ENCODE measurements at places on chromosomes 2 and 18.

- no peak for DNase-seq
- H3K4me3 ChIP-seq: no peak overlapping the region
- H3K27ac ChIP-seq: no peak overlapping the region
- H3K27me3 ChIP-seq: no peaks in the 10 kb centered on the region
- no peaks in the 10 kb centered on the region for H3K36me3 ChIP-seq
- no peaks in the 10 kb centered on the region for H3K4me1 ChIP-seq
Measured at GRCh38 chr2:233832869-233833311, 21.4 kb downstream of the HJURP start.

DNA sequence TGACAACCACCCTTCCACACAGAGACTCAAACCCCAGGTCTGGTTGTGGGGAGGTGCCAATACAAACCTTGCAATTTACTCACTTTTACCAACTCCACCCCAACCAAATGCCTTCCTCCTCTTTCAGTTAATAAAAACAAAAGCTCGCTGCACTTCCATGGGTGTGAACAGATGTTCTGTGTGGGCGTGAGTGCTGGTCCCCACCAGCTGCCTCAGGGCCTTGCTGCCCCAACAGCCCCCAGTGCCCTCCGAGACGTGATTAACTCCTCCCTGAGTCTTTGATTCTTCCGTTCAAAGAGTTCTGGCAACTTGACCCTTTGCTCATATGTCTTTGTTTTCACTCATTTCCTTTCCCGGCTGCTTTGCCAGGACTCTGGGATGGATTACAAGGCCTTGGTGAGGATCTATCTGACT is 258.9 kb upstream of the CXCR4 start:
- no peak overlapping the region for H3K4me3 ChIP-seq
- H3K27ac ChIP-seq: no peak overlapping the region
- peaks cover 28% of the 10 kb centered on the region for H3K4me1 ChIP-seq
- no peak for DNase-seq
- H3K27me3 ChIP-seq: no peaks in the 10 kb centered on the region

- no peak for DNase-seq
- H3K4me1 ChIP-seq: no peaks in the 10 kb centered on the region
- H3K27ac ChIP-seq: no peak overlapping the region
- H3K27me3 ChIP-seq: no peaks in the 10 kb centered on the region
Measured at GRCh38 chr2:80858965-80859364, 554.4 kb upstream of the LRRTM1 start.

- no peak overlapping the region for H3K4me3 ChIP-seq
- no peaks in the 10 kb centered on the region for H3K36me3 ChIP-seq
- H3K27me3 ChIP-seq: peaks cover 10% of the 10 kb centered on the region
- DNase-seq: no peak
- no peaks in the 10 kb centered on the region for H3K4me1 ChIP-seq
- H3K27ac ChIP-seq: no peak overlapping the region
Measured at GRCh38 chr2:170783549-170783948, 13.4 kb downstream of the ERICH2 start.

DNA sequence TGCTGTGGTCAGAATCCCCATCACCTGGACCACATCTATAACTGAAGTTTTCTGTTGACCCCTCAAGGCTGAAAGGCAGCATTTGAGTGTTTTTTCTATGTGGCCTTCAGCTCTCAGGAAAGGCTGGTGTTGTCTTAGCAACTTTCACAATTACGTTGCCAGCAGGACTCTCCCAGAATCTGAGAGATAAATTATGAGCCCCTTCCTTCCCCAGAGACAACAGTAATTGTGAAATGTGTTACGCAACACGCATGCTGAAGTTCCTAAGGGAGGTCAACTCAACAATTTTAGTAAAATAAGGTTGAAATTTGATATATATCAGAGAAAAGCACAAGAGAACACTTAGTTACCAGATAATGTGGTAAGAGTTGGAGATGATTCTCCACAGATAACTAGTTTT is 216.5 kb upstream of the SLC8A1 start:
- no peaks in the 10 kb centered on the region for H3K36me3 ChIP-seq
- H3K27me3 ChIP-seq: no peaks in the 10 kb centered on the region
- H3K4me1 ChIP-seq: no peaks in the 10 kb centered on the region
- no peak for DNase-seq
- no peak overlapping the region for H3K4me3 ChIP-seq

- H3K4me3 ChIP-seq: no peak overlapping the region
- no peaks in the 10 kb centered on the region for H3K4me1 ChIP-seq
- no peaks in the 10 kb centered on the region for H3K36me3 ChIP-seq
- DNase-seq: no peak
- H3K27me3 ChIP-seq: no peaks in the 10 kb centered on the region
Measured at GRCh38 chr2:173568054-173568453, 213.4 kb downstream of the CDCA7 start.

- no peaks in the 10 kb centered on the region for H3K36me3 ChIP-seq
- DNase-seq: no peak
- H3K27me3 ChIP-seq: no peaks in the 10 kb centered on the region
- no peak overlapping the region for H3K4me3 ChIP-seq
- peaks cover 1% of the 10 kb centered on the region for H3K4me1 ChIP-seq
Measured at GRCh38 chr2:236614551-236614950, 44.9 kb downstream of the ACKR3 start.

DNA sequence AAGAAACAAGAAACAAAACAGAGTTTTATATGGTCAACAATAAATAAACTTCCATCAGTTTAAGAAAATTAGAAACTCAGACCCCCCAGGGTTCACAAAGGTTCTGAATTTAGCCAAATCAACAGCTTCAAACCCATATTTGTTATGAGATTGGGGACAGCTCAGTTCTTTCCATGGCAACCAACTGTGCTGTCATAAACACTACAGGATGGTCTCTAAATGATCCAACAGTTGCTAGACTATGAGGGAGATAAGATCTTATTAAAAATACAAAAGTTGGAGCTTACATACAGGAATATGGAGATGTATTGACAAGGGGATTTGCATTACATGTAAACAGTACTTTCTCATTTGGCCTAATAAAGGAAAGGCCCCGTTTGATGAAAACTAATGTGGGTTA is 154.6 kb upstream of the CTAGE1 start:
- H3K27me3 ChIP-seq: no peaks in the 10 kb centered on the region
- H3K4me3 ChIP-seq: no peak overlapping the region
- no peak overlapping the region for H3K27ac ChIP-seq

DNA sequence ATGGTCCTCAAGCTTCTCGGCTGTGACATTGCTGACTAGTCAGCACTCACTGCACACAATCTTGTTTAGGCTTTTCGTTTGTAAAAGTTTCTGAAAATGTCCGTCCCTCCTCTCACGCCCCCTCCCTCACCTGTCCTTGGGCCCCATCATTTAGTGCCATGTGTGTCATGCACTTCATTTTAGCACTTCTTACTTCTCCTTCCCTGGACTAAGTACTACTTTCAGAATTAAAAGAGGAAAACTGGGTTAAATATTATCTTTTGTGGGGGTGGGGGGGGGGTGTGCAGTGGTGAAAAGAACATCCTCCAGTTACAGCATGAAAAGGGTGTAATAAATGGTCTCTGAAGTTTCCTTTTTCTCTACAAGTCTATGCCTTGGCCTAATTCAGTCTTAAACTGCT is 182.0 kb upstream of the SP5 start:
- no peaks in the 10 kb centered on the region for H3K27me3 ChIP-seq
- H3K4me1 ChIP-seq: no peaks in the 10 kb centered on the region
- H3K36me3 ChIP-seq: no peaks in the 10 kb centered on the region
- H3K4me3 ChIP-seq: no peak overlapping the region
- no peak for DNase-seq
- no peak overlapping the region for H3K27ac ChIP-seq

GRCh38 chr2:65514555-65515195 is 82.3 kb upstream of the SPRED2 start:
- no peaks in the 10 kb centered on the region for H3K36me3 ChIP-seq
- no peaks in the 10 kb centered on the region for H3K4me1 ChIP-seq
- no peak for DNase-seq
- H3K27ac ChIP-seq: no peak overlapping the region
- H3K4me3 ChIP-seq: no peak overlapping the region
- H3K27me3 ChIP-seq: no peaks in the 10 kb centered on the region

DNA sequence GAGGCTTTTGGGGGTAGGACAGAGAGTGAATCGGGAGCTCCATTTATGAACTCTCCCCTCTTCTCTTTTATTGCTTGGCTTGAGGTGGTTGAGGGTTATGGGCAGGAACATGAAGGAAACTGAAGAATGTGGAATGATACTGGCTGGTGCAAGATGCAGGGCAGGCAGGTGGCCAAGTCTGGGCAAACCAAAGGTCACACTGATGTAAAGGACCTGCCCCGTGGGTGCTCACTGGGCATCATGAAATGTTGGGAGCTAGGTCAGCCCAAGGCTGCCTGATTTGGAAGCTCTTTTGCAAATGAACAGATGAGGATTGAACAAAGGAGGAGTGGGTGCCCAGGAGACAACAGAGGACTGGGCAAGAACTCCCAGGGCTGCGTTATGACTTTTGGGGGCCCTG is 328.9 kb downstream of the CLIP4 start:
- H3K36me3 ChIP-seq: no peaks in the 10 kb centered on the region
- DNase-seq: no peak

DNA sequence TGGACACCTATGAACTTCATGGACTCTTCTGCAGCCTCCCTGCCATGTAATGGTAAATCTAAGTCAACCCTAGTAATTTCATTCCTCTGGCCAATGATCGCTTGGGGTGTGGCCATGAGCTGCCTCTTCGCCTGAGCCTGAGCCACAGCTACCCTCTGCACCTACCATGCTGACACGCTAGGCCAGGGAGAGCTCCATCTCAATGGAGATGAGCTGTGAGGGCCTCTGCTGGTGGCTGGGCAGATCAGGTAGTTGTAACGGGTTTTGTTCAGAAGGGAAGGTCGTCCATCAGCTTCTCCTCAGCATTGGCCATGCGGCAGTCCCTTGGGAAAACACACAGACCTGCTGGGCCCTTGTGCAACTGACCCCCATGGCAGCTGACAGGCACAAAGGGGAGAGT is 24.4 kb downstream of the MPHOSPH10 start:
- H3K36me3 ChIP-seq: no peaks in the 10 kb centered on the region
- DNase-seq: no peak
- H3K27me3 ChIP-seq: no peaks in the 10 kb centered on the region
- H3K27ac ChIP-seq: no peak overlapping the region
- no peak overlapping the region for H3K4me3 ChIP-seq

GRCh38 chr2:14634182-14634488 is 1.6 kb downstream of the LRATD1 start:
- no peak for DNase-seq
- peaks cover 13% of the 10 kb centered on the region for H3K27me3 ChIP-seq
- no peaks in the 10 kb centered on the region for H3K4me1 ChIP-seq
- no peak overlapping the region for H3K27ac ChIP-seq

- H3K36me3 ChIP-seq: no peaks in the 10 kb centered on the region
- peaks cover 4% of the 10 kb centered on the region for H3K27me3 ChIP-seq
- no peak overlapping the region for H3K27ac ChIP-seq
- no peak for DNase-seq
Measured at GRCh38 chr18:31723990-31724711, 36.5 kb downstream of the SLC25A52 start.

DNA sequence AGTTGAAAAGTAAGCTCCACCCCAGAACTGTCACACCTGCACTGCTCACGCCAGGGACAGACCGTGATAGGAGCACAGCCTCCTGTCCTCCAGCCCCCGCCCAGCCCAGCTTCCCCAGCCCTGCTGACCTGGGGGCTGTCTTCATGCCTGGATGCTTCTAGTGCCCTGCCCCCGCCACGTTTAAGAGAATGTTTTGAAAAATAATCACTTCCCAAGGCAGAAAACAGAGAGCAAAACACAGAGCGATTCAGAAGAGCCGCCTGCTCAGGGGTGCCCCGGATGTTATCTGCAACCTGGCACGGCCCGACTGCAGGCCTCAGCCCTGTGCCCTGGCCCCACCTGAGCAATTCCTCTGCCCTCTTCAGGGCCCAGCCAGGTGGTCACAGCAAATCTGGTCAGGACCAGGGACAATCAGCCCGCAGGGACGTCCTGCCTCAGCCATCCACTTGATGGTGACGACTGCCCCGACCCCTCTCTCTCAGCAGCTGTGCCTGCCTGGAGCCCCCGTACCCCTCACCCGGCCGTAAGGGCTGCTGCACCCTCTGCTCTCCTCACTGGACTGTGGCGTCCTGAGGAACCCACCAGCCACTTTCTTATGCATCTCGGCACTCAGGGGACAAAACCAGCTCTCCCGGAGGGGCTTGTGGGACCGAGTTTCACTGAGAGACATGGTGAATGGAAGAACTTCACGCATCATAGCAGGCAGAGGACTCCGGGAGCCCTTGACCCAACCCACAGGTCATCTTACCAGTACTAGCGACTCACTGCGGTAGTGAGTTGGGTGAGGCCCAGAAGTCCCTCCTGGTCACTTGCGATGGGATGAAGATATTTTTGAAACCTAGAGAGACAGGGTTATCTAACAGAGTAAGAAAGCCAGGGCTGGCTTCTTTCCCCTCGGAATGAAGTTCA is 30.2 kb downstream of the ADI1 start:
- H3K27ac ChIP-seq: no peak overlapping the region
- DNase-seq: no peak

DNA sequence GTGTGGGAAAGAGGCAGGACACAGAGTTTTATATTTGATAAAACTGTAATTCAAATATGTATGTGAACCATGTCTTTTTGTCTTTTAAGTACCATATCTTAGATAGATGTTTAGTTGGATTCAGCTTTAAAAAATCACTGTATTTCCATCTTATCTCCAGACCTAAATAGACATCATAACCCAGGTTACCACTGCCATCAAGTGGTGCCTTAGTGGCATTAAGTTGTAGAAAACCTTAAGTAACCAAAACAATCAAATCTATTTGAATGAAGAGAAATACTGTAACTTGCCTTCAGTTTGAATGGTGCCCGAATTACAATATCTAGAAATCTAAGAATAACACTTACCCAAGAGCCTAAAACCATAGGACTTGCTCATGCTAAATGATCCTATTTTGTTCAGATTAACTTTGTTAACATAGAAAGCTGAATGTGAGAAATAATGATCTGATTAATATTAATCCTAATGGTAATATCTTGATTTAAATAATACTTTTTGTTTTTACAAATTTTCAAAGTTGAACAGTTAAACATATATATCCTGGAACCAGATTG is 92.5 kb upstream of the MAP2 start:
- H3K4me1 ChIP-seq: no peaks in the 10 kb centered on the region
- no peak overlapping the region for H3K27ac ChIP-seq
- no peaks in the 10 kb centered on the region for H3K27me3 ChIP-seq
- no peak overlapping the region for H3K4me3 ChIP-seq
- DNase-seq: no peak

GRCh38 chr2:88530081-88530480 is 77.6 kb upstream of the FOXI3 start:
- H3K4me1 ChIP-seq: no peaks in the 10 kb centered on the region
- no peak overlapping the region for H3K27ac ChIP-seq
- H3K4me3 ChIP-seq: no peak overlapping the region
- DNase-seq: no peak
- H3K27me3 ChIP-seq: no peaks in the 10 kb centered on the region

DNA sequence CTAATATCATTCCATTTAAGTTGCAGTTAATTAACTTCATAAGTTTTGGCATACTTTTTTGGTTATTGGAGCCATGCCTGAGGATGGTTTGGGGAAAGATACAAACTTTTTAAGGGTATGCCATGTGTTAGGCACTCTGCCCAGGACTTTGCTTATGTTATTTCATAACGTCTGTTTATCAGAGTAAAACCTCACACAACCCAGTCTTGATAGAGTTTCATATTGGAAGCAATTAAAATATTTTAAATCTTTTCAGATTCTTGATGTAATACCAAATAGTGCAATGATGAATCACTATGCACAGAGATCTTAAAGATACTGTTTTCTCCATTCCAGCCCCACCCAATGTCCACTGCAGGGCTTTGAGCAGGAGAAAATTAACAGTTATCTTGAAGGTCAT is 529.1 kb upstream of the HNMT start:
- DNase-seq: no peak
- no peak overlapping the region for H3K4me3 ChIP-seq
- H3K4me1 ChIP-seq: no peaks in the 10 kb centered on the region
- no peaks in the 10 kb centered on the region for H3K36me3 ChIP-seq
- no peak overlapping the region for H3K27ac ChIP-seq

Measured in CD8-positive, alpha-beta memory T cell (primary cell).